T-helper 17 cell (primary cell): ENCODE measurements at places on chromosomes 4 and X. TPM values are rescaled to one million over a fixed set of nuclear protein-coding genes. Genes with fewer than 3 reads are reported as not detected.

The ADAM29 gene
- not detected for total RNA-seq

The SSX5 gene
- total RNA-seq = not detected

The PNCK gene
- total RNA-seq = 0.72 TPM

The FAM47A gene
- not detected for total RNA-seq

DNA sequence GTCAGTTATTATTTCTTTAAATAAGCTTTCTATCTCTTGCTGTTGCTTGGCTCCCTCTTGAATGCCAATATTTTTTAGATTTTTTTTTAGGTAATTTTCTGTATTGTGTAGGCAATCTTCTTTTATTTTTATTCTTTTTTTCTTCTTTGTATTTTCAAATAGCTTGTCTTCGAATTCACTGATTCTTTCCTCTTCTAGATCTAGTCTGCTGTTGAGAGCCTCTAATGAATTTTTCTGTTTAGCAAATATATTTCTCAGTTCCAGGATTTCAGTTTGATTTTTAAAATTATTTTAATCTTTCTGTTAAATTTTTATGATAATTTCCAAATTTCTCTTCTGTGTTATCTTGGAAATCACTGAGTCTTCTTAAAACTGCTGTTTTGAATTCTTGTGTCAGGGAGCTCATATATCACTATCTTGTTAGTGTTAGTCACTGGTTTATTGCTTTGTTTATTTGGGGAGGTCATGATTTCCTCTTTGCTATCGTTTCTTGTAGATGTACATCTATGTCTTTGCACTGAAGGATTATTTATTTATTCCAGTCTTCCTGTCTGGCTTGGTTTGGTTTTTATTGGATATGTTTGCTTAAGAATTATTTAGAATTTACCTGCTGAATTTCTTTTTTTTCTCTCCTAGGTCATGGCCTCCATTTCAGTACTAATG, 39.9 kb upstream of the GPRIN3 start:
- DNase-seq = no peak

DNA sequence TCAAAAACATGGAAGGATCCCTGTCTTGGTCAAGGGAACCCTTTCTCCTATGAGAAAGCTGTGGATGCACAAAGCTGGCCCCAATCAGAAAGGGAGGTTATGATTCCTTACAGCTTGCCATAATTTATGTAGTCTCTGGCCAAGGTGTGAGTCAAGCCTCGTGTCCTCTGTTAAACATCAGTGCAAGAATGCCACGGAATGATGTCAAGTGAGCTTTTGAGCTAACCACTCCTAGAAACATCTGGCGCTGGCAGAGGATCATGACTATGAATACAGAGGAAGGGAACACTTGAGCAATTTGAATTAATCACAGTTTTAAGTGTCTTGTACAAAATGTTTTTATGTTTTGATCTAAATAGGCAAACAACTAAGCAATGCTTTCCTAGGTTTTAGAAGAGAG, 51.5 kb upstream of the RAP2C start:
- DNase-seq = no peak

DNA sequence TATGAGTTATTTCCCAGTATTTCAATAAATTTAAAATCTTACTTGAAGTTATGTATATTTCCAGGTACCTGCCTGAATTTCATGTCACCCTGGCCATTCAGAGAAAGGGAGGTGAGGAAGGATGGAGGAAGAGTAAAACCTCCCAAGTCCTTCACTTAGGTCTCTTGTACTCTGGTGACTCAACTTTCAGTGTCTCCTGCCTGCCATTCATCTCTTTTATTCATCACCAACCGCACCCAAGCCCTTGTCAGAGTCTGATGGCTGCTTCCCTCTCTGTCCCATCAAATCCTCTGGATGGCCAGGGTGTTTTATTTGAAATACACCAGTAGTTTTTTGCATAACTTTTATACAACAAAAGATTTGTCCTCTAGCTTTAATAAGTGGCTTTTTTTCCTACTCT, 17.8 kb downstream of the TMPRSS11E start:
- no peak for DNase-seq

DNA sequence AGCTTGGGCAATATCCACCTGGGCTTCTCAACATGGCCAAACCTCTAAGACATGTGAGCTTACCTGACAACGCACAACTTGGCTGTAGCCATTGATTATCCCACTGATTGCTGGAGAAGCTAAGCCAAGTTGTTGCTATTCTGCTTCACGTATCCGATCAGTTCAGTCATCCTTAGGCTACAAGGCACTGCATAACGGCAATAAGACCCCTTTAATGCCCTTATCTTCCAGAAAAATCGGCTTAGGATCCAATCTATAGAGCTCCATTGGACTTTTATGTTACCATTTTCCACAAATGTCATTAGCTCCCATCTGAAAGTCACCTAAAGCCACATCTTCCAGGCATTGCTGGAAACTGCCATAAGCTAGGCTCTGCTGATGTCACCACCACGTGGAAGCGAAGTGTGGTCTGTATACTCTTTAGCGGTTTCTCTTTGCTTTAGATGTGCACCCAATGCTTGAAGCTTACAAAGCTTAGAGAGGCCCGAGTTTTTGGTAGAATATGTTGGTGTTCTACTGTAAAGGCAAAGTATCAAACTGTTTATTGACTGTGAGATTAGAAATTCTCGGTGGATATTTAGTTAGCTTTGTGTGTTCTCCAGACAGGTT, 163.1 kb downstream of the CPE start:
- no peak for DNase-seq
